ENCODE measurements at places on chromosomes 7 and 10.

DNA sequence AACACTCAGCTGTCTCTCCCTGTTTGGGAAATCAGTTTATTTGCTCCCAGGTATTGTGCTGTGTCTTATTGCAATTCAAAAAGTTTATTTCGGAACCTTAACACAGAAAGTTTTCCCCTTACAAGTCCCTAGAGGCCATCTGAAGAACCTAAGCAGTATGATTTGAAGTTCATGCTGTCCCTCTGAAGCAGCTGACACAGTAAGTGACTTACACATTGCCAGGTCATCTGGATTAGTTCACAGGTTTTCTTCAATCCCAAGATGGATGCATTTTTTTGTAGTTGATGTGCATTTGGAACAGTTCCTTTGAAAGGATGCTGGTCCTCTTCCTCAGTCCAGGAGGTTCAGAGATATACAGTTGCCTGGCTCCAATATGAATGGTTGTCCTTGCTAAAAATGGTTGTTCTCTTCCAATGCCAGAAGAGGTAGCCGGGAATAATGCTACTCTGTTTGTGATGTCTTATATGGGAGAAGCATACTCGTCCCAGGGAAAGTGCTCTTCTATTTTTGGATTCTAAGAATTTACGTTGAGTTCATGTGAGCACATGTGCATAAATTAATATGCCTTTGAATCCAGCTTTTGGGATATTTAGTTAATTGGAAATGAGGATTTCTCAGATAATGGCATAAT lies 183.5 kb upstream of the PHYHIPL start:
- no peak for DNase-seq

- DNase-seq, result no peak
Measured at GRCh38 chr10:103443475-103444185, 8.5 kb downstream of the CALHM2 start.

DNA sequence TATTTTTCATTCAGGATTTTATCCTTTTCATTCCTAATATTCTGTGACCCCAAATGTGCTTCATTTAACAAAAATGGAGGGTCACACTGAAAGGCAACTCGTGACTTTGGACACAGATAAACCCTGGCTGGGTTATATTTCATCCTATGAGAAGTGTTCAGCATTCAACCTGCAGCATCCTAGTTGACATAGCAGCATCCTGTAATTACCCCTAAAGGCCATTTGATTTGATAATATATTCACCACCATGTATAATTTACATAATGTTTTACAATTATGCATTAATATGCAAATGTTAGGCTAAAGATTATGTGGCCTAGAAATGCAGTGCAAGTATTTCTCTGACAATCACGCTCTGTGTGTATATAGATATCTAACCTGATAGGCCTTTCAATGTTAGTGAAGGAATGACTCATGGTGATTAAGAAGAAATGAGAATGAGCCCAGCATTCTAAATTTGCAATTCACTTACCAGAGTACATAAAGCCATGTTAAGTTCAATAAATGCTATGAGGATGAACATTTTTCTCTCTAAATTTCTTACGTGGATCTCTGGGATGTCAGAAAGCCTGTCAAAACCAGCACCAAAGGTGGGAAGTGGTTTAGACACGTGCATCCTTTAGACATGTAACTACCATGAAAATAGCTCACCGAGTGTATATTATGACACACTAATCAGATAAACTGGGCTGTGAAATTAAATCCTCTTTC lies 337.7 kb upstream of the AOAH start:
- no peak for DNase-seq

DNA sequence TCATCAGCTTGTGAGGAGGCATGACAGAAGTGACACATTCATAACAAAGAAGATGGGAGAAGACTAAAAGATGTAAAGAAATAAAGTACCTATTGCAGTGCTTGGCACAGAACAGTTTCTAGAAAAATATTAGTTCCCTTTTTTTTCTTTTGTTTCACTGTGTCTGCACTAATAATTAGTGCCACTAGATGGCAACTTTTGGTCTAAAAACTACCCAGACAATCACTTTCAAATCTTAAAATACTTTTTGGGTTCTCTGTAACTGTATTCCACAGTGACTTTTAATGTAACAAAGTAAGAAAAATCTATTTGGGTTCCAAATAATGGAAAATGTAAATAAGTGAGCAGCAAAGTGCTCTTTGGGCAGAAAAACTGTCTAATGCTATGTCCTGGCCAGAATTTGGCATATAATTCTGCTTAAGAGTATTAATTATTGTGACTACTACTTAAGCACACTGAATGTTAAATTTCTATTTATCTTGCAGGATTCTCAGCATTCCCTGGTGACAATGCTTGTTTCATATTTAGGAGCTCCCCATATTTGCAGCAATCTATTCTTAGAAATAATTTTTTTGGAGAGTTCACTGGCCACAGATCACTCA lies 134.8 kb upstream of the KIF5B start:
- no peak for DNase-seq

DNA sequence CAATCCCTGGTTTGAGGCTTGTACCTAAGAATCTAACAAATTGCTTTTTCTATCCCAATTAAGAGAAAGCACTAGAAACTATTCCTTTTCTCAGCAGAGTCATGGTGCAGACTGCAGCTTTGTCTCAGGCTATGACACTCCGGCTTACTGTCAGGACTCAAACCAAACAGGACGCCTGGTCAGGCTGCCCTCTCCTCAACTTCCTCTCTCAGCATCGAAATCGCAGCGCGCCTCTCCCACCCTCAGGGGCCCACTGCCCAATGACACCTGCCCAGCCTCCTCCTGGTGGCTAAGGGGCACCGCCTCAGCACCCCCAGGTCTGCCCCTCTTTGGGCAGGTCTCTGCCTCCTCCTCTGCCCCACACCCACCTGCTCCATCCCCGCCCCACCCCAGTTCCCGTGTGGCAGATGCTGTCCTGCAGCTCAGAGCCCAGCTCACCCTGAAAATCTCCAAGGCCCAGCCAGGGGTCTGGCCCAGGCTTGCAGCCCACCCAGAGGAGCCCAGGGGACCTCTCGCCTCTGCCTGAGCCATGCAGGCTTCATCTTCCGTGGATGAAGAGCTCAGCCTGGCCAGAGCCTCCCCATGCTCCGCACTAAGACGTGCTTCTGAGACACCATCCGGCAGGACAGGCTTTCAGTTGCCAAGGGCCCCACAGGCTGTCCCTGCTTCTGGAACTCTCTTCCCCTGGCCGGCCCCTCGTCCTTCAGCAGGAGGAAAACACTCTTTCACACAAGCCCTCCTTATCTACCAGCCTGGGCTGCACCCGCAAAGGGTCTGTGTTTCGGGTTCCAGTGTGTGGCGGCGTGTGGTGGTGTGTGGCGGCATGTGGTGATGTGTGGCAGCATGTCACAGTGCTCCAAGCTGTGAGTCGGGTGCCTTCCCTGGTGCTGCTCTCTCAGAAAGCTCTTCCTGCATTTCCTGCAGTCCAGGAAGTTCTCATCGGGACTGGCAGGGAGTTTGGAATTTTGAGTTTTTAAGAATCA lies 16.4 kb upstream of the PTPRN2 start:
- DNase-seq, result no peak

DNA sequence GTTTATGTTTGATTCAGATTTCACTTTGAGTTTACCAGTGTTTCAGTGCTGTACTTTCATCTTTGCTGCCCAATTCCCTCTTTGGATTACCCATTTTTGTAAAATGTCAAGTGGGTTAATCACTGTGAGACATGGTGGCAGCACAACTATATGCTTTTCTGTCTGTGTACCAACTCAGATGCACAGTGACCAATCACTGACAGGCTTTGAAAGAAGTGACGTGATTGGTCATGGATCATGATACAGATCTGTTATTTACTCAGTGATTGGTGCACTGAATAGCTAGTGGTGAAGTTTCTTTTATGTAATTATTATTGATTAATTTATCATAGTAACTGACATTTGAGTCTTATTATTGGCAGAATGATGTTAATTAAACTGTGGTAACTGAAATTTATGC lies 126.9 kb downstream of the SDK1 start:
- DNase-seq, result no peak

DNA sequence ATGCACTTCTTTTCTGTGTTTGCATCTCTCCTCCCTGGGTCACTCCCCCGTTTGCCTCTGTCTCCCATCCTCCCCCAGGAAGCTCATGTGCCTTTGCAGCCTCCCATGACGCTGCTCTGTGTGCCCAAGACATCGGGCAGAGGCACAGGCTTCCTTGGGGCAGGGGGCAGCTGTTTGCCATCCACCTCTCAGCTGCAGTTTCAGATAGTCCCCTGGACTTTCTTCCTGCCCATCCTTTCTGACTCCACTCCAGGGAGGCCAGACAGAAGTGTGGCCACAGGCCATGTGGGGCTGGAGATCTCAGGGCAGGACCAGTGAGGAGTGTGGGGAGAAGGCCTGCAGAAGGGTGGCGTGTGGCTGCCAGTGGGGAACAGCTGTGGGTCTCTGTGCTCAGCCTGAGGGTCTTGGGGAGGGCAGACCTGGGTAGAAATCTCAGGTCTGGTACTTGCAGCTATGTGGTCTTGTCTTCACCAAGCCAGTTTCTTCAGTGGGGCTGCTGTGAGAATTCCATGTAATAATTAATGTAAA lies 10.6 kb upstream of the SAMD8 start:
- no peak for DNase-seq

DNA sequence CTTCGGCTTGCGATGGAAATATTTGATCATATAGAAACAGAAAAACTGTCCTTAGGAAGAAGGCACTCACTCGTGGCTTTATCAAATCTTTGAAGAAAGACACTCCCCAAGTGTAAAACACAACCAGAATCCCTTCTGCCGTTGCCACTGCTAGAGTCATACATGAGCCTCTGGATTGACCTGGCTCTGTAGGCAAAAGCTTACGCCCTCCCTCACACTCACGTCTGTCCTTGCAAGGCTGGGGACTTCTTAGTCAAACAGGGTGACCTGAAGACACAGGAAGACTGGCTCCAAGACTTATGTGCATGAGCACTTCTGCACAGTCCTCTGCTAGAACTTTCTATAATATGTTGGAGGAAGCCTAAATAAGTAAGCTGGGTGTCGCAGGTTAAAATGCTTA lies 135.4 kb upstream of the MDFIC start:
- no peak for DNase-seq

- no peak for DNase-seq
Measured at GRCh38 chr10:82811621-82812020, 936.6 kb downstream of the NRG3 start.

GRCh38 chr10:59700709-59701108 lies 8.9 kb downstream of the SLC16A9 start:
- no peak for DNase-seq

DNA sequence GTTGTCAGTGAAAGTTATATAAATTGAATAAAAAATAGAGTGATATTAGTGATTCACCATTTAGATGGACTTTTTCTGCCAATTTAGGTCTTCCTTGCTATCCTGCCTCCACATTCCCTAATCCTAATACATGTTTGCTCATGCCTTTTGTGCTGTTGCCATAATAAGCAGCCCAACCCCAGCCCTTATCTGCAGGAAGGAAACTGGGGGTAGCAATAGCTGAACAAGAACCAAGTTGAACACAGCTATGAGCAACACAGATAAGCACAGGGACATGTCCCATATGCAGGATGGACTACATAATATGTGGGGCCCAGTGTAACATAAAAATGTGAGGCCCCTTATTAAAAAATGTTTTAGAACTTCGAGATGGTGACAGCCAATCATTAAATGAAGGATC lies 91.2 kb upstream of the AHR start:
- DNase-seq, result no peak

DNA sequence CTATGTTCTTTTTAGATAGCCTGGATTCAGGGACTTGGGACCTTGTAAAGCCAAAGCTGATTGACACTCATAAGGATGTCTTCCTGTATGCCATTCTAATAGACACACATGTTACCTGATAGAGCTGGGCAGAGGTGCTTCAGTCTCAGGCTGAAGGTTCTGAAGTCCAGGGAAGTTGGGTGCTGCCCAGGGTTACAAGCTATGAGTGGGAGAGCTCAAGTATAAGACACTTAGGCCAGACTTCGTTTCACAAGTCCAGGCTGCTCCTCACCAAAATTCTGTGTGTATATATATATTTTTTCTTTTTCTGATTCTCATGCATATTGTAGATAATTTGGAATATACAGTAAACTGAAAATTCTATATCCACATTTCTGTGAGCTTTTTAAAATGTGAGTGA lies 144.2 kb downstream of the HDAC9 start:
- DNase-seq, result no peak

DNA sequence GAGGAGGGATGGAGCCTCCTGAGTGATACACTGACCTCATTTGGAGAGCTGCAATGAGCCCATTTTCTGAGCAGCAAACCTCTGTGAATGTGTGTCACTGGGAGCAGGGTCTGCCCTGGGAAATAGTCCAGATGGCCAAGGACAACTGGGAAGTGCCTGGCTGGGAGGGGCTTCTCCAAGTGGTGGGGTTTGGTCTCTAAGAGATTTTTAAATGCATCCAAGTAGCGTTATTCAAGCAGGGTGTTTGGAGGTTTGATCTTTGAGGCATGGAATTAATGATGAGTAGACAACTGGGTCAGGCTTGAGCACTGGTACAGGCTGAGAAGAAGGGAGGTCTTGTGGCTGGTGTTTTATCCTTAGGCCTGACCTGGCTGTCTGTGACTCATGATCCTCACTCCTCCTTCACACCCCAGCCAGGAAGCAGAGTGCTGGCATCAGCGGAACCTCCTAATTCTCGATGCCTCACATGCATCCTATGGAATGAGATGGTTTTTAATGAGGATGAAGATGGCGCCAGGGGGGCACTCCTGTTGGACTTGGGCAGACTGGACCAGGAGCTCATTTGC lies 3.3 kb downstream of the GOLGA7B start:
- DNase-seq, result no peak

DNA sequence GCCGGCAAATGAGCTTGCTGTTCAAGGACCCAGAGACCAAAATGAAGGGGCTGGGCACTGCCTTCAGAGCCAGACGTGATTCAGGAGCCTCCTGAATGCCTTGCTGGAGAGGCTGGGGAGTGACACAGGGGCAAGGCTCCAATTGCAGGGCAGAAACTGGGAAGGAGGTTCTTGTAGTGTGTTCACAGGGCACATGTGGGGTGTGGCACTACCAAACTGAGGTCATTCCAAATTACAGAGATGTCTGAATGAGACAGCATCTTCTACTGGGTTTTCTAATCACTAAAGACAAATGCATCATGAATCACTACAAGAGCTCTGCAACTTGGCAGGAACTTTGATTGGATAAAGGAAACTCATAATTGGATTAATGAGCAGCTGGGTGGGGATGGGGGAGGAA lies 17.8 kb downstream of the CRTAC1 start:
- DNase-seq, result no peak

DNA sequence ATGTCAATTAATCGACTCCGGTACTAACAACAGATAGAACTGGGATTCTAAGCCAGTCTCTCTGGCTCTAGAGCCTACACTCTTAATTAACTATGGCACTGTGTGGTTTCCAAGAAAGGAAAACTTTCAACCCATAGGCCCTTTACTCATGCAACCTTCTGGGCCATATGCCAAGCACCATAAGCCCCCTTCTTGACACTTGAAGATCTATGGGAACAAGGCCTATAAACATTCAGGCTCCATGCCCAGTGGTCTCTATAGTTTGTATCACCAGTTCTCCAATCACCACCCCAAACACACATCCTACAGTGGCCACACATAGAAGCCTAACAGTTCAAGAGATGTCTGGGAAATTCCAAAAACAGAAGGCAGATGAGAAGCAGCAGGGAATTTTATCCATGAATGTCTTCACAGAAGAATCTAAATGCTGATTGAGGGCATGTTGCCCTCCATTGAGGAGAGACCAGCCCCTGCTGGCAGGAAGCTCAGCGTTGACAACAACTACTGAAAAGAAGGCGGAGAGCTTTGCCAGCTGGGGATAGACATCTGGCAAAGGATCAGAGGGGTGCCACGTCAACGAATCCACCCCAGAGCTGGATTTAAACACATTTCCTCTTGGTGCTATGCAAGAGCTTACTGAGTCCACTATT lies 64.4 kb downstream of the GRM3 start:
- peak; percentile 66 for DNase-seq

GRCh38 chr10:9613338-9614075 lies 1404.2 kb upstream of the CELF2 start:
- DNase-seq, result no peak

GRCh38 chr10:132809232-132810140 lies 23.5 kb upstream of the NKX6-2 start:
- no peak for DNase-seq
